ENCODE measurements at places on chromosomes 7 and 10. TPM values are rescaled to one million over a fixed set of nuclear protein-coding genes. Genes with fewer than 3 reads are reported as not detected.

EGFR gene
- total RNA-seq = 28.2 TPM

STEAP1B gene
- total RNA-seq = 3.2 TPM

SPDYE5 gene
- not detected for total RNA-seq

CDHR1 gene
- total RNA-seq = 0.32 TPM

RET gene
- total RNA-seq = 2.7 TPM

CFTR gene
- total RNA-seq = 2.0 TPM

CTAGE15 gene
- 3.5 TPM for total RNA-seq

GRCh38 chr7:73717991-73718405, 1.5 kb downstream of the STX1A start:
- no peak for DNase-seq

GRCh38 chr10:100370714-100371481, 23.9 kb downstream of the SCD start:
- DNase-seq = peak; percentile 56

DNA sequence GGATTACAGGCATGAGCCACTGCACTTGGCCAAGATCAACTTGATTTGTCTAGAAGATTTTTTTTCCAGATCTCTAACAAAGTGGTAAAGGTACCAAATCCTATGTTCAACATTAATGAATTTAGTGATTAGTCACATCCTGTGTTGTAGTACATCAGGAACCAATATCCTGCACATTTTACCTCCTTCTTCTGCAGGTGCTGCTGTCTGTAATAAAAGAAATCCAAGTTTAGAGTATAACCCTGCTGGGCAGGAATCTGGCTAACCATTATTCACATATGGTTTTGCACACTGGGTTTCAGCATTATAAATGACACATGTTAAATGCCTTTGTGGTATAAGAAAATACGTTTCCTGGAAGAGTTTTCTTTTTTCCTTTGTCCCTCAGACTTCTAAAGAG, 10.8 kb downstream of the PARD3 start:
- DNase-seq = no peak

DNA sequence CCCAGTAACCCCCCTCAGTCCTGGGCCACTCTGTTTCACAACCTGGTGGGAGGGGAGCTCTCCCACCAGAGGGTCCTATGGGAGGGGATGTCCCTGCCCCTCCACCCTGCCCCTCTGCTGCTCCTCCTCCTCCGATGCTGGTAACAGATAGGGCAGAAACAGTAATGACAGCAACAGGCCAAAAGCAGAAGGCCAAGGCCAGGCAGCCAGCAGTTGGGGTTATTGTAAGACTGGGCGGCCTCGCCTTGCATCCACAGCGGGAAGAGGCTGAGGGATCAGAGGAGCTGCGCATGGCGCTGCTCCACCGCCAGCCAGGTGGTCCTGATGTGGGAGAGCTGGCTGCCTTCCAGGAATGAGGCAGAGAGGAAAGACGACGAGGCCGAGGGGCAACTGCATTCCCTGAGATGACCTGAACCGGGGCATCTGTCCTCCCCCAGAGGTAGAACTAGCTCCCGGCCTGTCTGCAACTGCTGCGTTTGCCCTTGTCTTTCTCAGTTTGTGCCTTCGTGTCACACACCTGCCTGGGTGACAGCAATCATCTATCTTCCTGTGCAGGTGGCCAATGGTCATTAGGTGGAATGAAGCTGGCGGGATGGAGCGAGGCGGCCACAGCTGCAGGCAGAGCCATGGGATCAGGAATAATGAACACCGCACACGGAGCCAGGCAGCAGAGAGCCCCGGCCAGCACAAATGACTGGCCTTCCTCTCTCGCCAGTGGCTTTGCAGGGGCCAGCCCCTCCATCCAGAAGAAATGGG, 54.0 kb upstream of the CACUL1 start:
- DNase-seq = no peak

DNA sequence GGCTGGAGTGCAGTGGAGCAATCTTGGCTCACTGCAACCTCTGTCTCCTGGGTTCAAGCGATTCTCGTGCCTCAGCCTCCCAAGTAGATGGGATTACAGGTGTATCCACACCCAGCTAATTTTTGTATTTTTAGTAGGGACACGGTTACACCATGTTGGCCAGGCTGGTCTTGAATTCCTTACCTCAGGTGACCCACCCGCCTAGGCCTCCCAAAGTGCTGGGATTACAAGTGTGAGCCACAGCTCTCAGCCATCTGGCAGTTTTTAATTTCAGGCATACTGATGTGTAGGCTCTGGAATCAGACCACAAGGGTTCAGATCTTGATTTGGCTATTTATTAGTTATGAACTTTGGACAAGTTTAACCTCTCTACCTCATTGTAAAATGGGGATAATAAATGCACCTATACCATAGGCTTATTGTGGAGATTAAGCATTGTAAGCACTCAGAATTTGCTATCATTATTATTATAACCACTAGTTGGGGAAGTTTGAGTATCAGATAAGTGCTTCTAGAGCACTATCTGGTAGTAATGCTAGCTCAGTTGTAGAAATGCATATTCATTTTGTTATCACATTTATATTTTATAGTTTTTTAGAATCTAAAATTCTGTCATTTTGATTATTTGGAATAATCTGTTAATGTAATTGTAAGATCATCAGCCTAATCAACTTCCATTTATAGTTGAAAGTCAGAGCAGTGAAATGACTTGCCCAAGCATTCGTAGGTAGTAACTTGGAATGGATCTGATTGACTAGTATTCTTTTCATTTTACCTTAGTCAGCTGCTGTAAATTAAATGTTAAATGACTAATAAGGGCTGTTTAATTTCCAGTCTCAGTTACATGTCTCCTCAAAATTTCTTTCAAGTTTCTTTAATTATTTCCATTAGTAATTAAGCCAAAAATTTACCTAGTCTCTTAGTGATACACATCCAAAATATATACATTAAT, 22.5 kb downstream of the KMT2E start:
- DNase-seq = no peak

DNA sequence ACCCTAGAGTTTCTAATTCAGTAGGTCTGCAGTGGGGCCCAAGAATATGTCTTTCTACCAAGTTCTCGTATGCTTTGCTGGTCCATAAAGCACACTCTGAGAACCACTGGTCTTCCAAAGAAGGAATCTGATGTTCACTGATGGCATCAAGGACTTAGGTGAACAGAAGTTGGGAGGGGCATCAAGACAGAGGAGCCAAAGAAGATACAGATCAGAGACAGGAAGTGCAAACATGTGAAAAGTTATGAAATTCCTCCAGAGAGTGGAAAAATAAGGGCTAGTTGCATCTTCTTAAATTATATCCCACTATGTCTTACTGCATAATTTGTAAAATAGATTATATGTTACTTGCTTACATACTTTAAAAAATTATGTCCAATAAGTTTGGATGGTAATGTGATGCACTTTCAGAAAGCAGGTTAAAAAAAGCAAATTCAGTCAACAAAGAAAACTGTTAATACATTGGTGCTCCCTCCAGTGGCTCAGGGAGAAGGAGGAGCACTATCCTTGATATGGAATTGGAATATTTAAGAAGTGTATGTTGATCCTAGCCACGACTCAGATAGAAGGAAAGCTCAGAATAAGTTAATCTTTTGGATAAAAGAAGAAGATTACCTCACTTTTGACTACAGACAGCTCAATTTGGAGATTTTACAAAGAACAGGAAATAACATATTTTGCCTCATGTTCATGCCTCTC, 35.8 kb downstream of the CREB3L2 start:
- DNase-seq = no peak

DNA sequence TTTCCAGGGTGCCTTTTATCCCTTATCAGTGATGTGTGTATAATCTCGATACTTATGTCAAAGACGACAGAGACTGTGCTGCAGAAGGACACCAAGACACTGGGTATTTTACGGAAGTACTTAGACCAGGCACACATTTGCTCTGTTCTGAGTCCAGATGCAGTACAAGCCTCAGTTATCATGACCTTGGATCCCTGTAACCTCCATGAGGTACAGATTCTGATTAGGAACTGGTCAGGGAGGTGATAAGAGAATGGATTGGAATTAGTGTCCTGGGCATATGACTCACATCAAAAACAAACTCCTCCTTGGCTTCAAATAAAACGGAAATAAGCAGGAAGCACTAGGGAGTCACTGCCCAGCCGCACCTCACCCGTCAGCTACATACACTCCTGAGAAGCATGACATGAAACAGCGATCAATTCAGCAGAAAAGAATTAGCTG, 146.5 kb downstream of the SFMBT2 start:
- DNase-seq = no peak

- DNase-seq = no peak
Observed at GRCh38 chr7:64638822-64639221, 27.1 kb upstream of the ZNF107 start.

GRCh38 chr7:122951006-122951405, 44.5 kb downstream of the TAS2R16 start:
- no peak for DNase-seq

GRCh38 chr10:128868481-128868880, 598.6 kb upstream of the MGMT start:
- no peak for DNase-seq

- DNase-seq = no peak
Observed at GRCh38 chr10:27644307-27644939, 101.2 kb downstream of the MKX start.
